ENCODE measurements at places on chromosomes 7 and 10. TPM values are rescaled to one million over a fixed set of nuclear protein-coding genes. Genes with fewer than 3 reads are reported as not detected.

GRCh38 chr7:95317546-95317945 is 6.8 kb downstream of the PON1 start:
- H3K27ac ChIP-seq = no peak overlapping the region
- DNase-seq = no peak
- no peak overlapping the region for H3K4me3 ChIP-seq

Gene UCMA
- not detected for total RNA-seq

GRCh38 chr10:33655165-33655815 is 320.8 kb upstream of the NRP1 start:
- H3K27ac ChIP-seq = no peak overlapping the region
- H3K36me3 ChIP-seq = no peaks in the 10 kb centered on the region
- DNase-seq = no peak
- no peak overlapping the region for H3K4me3 ChIP-seq

GRCh38 chr7:23332193-23332592 is 33.1 kb downstream of the MALSU1 start:
- peaks cover 29% of the 10 kb centered on the region for H3K4me1 ChIP-seq
- H3K36me3 ChIP-seq = no peaks in the 10 kb centered on the region
- H3K27ac ChIP-seq = no peak overlapping the region
- H3K27me3 ChIP-seq = no peaks in the 10 kb centered on the region
- DNase-seq = no peak

DNA sequence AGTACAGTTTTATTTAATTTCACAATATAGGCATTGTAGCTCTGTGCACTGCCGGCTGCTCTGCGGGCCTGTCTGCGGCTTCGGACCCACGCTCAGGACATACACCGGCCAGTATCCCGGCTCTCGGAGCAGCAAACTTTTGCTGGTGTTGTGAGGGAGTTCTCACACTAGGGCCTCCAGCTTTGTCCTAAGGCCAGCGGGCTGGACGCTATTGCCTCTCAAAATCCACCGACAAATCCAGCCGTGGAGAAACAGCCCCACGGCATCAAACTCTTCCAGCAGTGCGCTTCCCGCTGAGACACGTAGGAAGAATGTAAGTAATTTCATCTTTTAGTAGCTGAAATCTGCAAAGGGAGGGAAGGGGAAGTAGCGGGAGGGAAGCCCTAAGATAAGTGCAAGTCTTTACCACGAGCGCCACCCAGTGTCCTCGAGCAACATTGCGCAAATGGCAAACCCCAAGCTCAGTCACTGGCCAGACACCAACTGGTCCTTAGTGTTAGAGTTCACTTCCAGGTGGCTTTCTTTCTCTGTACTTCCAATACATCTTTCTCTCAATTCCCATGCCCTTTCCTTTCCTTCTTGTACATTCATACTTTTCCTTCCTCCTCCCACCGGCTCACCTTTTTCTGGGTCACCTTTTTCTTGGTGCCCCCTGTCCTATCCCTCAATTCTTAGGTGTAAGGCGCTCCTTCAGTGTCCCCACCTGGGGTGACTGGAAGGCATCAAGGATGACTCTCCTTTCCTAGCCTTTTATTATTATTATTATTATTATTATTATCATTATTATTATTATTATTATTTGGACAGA is 3.0 kb upstream of the DLX5 start:
- H3K36me3 ChIP-seq = no peaks in the 10 kb centered on the region
- no peaks in the 10 kb centered on the region for H3K27me3 ChIP-seq
- no peak overlapping the region for H3K4me3 ChIP-seq
- H3K4me1 ChIP-seq = no peaks in the 10 kb centered on the region
- peak; percentile 70 for DNase-seq

- no peaks in the 10 kb centered on the region for H3K36me3 ChIP-seq
- peaks cover 5% of the 10 kb centered on the region for H3K27me3 ChIP-seq
- no peaks in the 10 kb centered on the region for H3K4me1 ChIP-seq
- no peak for DNase-seq
Observed at GRCh38 chr10:1738950-1739349, 1.6 kb upstream of the ADARB2 start.

GRCh38 chr10:114642729-114643128 is 15.3 kb downstream of the ABLIM1 start:
- no peaks in the 10 kb centered on the region for H3K27me3 ChIP-seq
- no peak for DNase-seq
- no peak overlapping the region for H3K4me3 ChIP-seq
- peaks cover 37% of the 10 kb centered on the region for H3K4me1 ChIP-seq
- H3K27ac ChIP-seq = no peak overlapping the region
- no peaks in the 10 kb centered on the region for H3K36me3 ChIP-seq

Gene AGR2
- 343 TPM for total RNA-seq

GRCh38 chr10:69661414-69662172 is 31.5 kb downstream of the FAM241B start:
- no peak for DNase-seq
- no peak overlapping the region for H3K4me3 ChIP-seq

DNA sequence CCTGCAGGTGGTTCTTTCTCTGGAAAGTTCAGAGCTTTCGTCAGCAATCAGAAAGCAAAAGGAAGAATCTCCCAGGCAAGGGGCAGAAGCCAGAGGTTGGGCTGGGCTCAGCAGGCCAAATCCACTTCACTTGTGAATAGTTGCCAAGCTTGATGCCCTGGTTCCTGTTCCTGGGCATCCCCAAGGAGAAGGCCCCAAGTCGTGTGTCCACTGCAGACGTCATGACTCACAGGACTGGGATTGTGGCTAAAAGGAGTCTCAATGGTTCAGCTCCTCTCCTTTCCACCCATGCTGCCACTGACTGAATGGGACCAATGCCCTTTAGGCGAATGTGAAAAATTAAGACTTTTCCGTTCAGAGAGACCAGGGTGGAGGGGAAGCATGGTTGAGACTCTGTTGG is 38.6 kb upstream of the TRIM8 start:
- H3K27me3 ChIP-seq = no peaks in the 10 kb centered on the region
- H3K4me1 ChIP-seq = peaks cover 15% of the 10 kb centered on the region
- H3K4me3 ChIP-seq = no peak overlapping the region
- H3K27ac ChIP-seq = no peak overlapping the region
- no peak for DNase-seq
- no peaks in the 10 kb centered on the region for H3K36me3 ChIP-seq

DNA sequence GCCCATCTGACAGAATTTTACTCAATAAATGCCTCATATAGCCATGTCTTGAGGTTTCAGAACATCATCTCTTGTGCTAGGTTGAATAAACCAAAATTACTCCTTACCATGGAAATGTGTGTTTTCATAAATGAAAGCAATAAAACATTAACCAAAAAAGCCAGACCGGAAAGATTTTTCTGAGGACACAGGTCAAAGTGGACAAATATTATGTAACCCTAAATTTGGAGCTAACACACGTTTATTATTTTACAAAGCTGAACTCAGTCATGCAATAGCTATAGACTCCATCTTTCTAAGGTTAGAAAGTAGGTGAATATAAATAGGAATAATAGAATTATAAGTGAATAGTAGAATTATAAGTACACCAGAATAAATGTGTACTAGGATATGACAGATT is 269.1 kb downstream of the TSPAN12 start:
- H3K27ac ChIP-seq = no peak overlapping the region
- H3K36me3 ChIP-seq = no peaks in the 10 kb centered on the region
- no peak overlapping the region for H3K4me3 ChIP-seq
- H3K27me3 ChIP-seq = no peaks in the 10 kb centered on the region

DNA sequence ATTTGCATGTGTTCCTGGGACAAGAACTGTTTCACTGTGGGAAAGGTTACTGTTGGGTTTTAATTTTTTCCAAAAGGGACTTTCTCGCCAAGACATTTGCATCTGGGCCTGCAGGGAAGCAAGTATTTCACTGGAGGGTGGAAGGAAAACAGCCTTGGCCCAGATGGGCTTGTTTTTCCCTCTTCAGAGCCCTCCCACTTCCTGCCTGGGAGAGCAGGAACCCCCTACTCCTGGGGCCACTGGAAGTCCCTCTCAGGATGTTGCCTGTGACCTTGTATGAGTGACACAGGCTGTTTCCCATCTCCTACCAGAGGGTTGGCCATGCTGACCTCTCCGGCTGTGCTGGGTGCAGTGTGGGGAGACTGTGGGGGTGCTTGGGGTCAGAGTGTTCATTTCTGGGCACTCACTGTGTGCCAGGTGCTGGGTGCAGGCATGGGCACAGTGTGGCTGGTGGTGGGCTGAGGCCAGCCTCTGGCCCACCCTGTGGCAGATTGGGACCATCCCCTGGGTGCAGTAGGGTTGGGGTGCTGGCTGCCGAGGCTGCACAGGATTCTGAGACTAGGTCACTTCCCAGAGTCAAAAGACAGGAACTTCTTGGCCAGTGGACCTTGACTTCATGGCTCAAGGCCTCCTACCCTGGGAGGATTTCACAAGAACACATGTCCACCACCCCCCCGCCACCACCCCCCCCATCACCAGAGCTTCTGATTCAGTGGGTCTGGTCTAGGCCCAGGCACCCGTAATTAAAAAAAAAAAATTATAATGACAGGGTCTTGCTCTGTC is 10.2 kb downstream of the TSPAN15 start:
- DNase-seq = no peak
- H3K36me3 ChIP-seq = no peaks in the 10 kb centered on the region
- no peak overlapping the region for H3K4me3 ChIP-seq
- H3K27ac ChIP-seq = no peak overlapping the region
- H3K27me3 ChIP-seq = no peaks in the 10 kb centered on the region

Gene SPDYE8
- total RNA-seq = not detected

- no peak for DNase-seq
- no peaks in the 10 kb centered on the region for H3K36me3 ChIP-seq
- peak overlapping the region; percentile 41 for H3K27ac ChIP-seq
- peaks cover 20% of the 10 kb centered on the region for H3K4me1 ChIP-seq
- no peaks in the 10 kb centered on the region for H3K27me3 ChIP-seq
Observed at GRCh38 chr10:78552261-78552811, 516.4 kb upstream of the ZMIZ1 start.

GRCh38 chr7:132292803-132293202 is 283.5 kb downstream of the PLXNA4 start:
- DNase-seq = no peak
- no peaks in the 10 kb centered on the region for H3K36me3 ChIP-seq
- H3K27me3 ChIP-seq = no peaks in the 10 kb centered on the region
- no peak overlapping the region for H3K4me3 ChIP-seq

DNA sequence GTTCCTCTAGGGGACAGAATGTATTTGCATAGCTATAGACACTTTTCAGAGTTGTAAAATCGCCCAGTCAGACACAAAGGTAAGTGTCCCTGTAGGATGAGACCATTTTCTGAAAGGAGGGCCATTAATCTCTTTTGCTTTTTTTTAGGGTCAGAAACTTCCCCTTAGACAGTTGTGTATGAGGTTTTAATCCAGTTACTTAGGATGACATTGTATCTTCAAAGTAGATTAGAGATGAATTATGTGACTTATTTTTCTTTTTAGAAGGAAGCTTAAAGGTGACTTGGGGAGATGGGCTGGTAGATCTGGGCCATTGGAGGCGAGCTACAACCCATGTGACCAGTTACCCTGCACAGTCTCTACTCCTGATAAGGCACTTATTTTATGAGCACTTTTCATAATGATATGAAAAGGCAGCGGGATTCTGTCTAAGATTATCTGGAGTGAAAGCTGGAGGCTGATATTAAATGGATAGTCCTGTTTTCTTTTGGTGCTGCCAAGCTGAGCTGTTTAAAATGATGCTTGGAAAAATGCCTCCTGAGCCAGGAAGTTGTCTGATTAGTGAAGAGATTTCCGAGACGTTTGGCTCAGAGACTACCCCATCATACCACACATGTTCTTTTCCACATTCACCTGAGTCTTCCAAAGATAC is 264.3 kb downstream of the AUTS2 start:
- no peaks in the 10 kb centered on the region for H3K4me1 ChIP-seq
- no peak overlapping the region for H3K4me3 ChIP-seq
- no peaks in the 10 kb centered on the region for H3K27me3 ChIP-seq
- no peak overlapping the region for H3K27ac ChIP-seq
- H3K36me3 ChIP-seq = no peaks in the 10 kb centered on the region
- no peak for DNase-seq

Gene PALD1
- total RNA-seq = 10.3 TPM

DNA sequence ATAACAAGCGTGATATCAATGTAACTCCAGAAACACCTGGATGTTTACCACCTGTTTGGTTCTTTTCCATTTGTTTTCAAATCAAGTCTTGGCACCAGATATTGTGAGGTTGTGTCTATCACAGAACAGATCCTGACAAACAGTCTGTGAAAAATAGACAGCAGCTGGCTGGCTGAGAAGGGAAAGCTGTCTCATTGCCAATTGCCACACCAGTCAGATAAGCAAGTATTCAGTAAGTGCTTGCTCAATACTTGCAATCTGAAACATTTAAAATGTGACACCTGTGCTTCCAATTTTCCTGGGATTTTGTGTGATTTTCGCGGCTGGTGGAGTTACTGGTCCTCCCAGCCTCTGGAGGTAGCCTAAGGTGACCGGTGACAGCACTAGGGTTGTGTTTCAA is 147.9 kb upstream of the MYO3A start:
- H3K27me3 ChIP-seq = no peaks in the 10 kb centered on the region
- no peaks in the 10 kb centered on the region for H3K4me1 ChIP-seq
- no peak overlapping the region for H3K27ac ChIP-seq
- DNase-seq = no peak
- no peaks in the 10 kb centered on the region for H3K36me3 ChIP-seq
- no peak overlapping the region for H3K4me3 ChIP-seq

- no peaks in the 10 kb centered on the region for H3K4me1 ChIP-seq
- peaks cover 4% of the 10 kb centered on the region for H3K27me3 ChIP-seq
- no peaks in the 10 kb centered on the region for H3K36me3 ChIP-seq
- H3K27ac ChIP-seq = no peak overlapping the region
Observed at GRCh38 chr7:122885583-122886356, 490 bp downstream of the CADPS2 start.

Measured in Caco-2 (cell line).